ENCODE measurements at places on chromosomes 1 and 21.

DNA sequence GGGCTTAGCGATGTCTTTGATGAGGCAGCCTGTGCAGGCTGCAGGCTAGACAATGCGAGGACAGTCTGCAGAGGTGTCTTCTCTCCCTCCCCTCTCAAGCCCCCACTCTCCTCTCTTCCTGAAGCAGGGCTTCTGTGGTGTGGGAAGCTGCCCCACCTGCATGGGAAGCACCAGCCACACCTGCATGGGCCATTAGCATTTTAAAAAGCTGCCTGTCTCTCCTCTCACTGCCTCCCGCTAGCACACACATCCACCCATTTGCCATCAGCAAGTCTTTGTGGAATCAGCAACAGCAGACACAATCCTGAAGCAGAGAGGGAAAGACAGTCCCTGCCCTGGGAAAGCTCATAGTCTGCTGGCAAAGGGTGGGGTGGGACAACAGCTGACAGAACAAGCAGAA lies 53.1 kb downstream of the NAV1 start:
- no peak for DNase-seq

DNA sequence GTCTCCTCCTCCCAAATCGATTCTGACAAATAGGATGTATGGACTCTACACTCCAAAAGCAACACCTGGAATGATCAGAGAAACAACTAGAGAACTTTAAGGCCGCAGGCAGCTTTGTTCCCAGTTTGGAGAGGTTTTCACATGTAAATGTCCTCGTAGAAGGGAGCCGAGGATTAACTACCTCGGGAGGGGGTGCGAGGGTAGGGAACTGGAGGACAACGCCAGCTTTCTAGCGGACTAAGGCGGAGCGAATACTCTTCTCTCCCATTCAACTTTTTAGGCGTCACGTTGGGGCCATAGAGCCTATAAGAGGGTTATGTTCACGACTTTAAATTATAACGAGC lies 1.2 kb downstream of the SCAF4 start:
- DNase-seq: peak; percentile 36

DNA sequence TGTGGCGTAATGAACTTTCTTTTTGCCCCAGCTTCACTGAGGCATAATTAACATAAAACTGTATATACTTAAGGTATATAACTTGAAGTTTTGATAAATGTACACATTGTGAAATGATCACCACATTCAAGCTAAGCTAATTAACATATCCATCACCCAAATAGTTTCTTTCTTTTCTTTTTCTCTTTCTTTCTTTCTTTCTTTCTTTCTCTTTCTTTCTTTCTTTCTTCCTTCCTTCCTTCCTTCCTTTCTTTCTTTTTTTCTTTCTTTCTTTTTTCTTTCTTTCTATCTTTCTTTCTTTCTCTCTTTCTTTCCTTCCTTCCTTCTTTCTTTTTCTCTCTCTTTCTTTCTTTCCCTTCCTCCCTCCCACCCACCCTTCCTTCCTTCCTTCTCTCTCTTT lies 62.5 kb downstream of the XCL1 start:
- DNase-seq: no peak

DNA sequence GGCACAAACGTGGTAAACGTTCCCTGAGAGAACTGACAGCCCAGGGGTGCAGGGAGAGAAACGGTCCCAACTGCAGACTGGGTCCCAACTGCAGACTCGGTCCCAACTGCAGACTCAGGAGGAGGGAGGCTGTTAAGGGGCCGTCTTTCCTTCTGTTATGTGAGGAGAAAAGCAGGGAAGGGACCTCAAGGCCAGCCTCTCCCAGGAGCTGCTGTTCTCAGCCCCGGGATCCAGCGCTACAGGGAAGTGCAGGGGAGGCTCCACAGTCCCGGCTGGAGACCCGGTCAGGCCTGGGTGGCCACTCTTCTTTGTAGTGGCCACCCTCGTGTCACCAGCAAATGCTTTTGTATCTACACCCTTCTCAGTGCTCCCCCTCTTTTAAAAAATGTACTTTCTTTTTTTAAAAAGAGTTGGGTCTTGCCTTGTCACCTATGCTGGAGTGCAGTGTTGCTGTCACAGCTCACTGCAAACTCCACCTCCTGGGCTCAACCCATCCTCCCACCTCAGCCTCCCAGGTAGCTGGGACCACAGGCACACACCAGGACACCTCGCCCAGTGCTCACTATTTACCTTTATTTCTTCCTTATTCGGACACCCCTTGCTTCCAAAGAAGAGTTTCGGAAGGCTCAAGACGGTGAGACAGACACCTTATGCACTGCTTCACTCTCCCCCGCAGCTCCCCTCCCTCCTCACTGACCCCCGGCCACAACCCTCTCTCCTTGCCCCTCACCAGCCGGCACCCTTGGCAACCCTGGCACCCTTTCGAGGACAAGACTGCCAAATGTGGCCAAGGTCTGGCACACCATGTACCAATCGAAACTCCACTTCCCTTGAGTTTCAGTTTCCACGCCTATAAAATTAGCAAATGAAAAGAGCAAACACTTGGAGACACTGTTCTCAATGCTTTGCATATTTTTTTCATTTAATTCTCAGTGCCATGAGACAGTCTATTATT lies 21.8 kb downstream of the CAPN2 start:
- DNase-seq: no peak

GRCh38 chr1:50265790-50266314 lies 157.1 kb downstream of the ELAVL4 start:
- DNase-seq: no peak

DNA sequence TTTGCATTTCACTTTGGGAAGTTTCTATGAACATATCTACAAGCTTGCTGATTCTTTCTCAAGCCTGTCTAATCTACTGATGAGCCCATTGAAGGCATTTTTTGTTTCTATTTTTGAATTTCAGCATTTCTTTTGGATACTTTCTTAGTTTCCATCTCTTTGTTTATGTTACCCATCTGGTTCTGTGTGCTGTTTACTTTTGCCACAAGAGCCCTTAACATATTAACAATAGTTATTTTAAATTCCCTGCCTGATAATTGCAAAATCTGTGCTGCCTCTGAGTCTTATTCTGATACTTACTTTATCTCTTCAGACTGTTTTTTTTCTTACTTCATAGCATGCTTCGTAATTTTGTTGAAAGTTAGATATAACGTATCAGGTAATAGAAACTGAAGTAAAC lies 75.8 kb upstream of the ZRANB2 start:
- no peak for DNase-seq

DNA sequence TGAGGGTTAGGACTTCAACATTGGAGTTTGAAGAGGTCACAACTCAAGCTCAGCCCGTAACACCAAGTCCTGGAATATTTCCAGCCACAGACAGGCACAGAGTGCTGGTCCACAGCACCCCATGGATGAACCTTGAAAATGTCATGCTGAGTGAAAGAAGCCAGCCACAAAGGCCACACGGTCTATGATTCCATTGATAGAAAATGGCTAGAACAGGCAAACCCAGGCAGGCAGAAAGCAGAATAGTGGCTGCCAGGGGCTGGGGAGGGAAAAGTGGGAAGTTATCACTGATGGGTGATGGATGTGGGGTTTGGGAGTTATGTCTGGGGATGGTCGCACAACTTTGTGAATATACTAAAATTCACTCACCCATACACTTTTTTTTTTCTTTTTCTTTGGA lies 21.3 kb downstream of the MX1 start:
- DNase-seq: no peak

DNA sequence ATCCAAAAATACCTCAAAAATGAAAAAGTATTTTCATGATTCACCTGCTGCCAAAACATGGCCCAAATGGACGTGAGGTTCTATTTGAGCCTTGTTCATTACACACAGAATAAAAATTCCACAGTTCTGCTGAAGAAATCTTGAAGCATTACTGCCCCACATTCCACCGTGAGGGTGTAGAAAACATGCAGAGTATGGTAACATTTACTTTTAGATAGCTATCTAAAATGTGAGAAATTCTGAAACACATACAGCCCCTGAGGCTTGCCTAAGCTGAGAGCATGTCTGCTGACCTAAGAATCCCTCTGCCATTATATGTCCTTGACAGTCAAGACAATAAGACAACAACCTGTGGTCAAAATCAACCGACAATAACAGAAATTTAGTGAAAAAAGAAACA lies 186.5 kb downstream of the DSCAM start:
- no peak for DNase-seq

DNA sequence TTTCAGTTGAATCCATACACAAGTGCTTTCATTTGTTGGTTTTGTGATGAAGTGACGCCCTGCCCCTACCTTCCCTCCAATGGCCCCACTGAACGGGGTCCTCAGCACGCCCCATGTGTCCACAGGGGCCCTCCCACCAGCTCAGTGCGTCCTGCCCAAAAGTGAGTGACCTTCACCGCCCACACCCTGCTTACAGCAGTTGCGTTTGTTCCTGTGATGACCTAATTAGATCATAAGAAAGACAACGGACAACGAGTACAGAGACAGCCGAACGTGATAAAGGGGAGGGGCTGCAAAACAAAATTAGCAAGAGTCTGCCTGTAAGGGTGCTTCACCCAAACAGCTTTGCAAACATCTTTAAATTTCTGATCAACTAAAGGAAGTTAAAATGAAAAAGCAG lies 38.2 kb upstream of the RIPK4 start:
- no peak for DNase-seq

DNA sequence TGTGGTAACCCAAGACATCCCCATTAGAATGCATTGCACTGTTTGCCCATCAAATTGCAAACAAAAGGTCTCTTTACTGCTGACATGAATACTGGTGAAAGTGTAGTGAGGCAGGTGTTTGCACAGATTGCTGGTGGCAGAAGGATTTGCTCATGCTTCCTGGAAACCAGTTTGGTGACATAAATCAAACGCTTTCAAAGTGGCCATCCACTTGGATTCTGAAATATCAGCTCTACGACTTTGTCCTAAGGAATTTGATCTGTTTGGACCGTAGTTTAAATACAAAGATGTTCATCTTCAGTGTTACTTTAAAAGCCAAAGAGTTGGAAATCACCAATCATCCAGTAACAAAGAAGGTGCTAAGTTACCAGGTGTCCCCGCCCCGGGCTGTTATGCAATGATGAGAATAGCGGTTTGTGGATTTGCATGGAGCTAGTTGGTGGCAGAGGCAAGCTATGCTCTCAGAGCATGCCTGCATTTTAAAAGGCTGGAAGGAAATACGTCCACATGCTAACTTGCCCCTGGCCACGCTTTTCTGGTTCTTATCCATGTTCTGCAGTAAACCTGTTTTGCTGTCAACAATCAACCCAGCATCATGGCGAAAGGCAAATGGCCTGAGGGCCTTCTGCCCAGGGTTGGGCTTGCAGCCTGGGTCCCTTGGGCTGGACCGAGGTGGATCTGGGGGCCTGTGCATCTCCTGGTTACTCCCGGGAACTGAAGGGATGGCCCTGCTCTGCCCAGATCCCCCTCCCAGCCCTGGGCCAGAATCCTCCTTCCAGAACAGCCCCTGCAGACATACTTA lies 49.2 kb downstream of the UMODL1 start:
- peak; percentile 86 for DNase-seq

- DNase-seq: no peak
Measured at GRCh38 chr1:244409701-244410100, 42.0 kb downstream of the ADSS2 start.

DNA sequence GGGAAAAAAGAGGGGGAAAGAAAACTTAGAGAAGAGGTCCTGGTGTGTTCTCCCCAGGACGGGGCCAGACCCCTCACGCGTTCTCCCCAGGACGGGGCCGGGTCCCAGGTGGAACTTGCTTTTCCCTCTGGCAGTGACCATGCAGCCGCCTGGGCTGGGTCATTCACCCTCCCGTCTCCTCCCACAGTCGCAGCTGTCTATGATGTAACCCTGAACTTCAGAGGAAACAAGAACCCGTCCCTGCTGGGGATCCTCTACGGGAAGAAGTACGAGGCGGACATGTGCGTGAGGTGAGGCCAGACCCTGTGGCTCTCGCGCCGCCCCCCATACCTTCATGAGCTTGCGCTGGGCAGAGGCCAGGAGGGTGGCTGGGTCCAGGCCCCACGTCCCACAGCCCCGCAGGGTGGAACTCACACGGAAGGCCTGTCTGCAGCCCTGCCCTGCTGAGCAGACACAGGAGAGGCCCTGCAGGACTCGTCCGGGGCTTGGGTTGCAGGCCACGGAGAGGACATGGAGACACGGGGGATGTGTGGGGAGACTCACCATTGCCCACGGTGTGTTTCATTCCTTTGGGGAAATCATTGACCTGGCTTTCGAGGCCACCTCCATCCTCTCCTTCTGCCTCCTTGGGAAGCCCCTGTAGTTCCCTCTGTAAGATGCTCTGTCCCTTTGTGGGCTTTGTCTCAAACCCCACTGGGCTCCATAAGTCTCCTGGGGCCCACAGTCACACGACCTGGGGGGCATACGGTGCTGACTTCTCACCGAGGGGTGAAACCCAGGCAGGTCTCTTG lies 40.7 kb upstream of the TRAPPC10 start:
- DNase-seq: no peak

DNA sequence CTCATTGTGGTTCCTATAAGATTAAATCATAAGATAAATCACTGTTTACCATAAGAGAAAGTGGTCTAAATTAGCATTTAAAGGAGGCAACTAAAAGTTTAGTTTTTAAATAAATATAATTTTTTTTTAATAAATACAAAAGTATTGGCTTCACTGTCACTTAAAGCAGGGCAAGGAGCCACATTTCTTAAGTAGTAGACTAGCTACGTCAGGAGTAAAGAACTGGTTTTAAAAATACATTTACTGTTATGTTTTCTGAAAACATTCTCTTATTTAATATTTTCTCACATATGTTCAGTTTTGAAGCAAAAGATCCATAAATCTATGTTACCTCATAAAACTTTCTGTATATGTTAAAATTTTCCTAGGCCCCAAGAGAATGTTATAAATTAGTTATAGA lies 2.2 kb downstream of the ANGPTL1 start:
- no peak for DNase-seq

DNA sequence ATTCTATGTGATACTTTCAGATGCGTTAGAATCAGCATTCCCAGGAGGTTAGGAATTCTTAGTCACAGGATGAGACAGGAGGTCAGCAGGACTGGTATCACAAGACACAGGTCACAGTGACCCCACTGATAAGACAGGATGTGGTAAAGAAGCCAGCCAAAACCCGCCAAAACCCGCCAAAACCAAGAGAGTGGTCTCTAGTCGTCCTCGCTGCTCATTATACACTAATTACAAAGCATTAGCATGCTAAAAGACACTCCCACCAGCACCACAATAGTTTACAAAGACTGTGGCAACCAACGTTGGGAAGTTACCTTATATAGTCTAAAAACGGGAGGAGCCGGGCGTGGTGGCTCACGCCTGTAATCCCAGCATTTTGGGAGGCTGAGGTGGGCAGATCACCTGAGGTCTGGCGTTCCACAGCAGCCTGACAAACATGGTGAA lies 13.9 kb upstream of the ACTA1 start:
- DNase-seq: no peak
